ENCODE measurements at places on chromosomes 5 and 9. TPM values are rescaled to one million over a fixed set of nuclear protein-coding genes. Genes with fewer than 3 reads are reported as not detected.
A peak's percentile ranks its signal among the peaks of the same experiment; 100 is the strongest.

DNA sequence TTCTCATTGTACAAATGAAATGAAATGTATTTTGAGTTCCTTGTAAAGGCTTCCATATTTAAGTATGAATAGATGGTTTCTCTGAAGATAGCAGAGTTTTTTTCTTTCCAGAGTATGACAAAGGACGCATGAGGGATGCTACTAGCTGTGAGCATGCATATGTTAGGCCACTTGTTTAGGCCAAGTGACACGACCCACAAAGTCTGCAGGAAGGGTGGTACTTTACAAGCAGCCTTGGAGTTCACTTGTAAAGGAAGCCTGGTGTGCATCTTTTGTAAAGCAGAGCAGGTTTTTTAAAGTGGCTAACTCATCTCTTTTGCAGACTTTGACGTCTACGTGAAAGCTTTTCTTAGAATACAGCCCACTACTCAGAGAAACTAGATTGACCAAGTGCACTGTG lies 300.4 kb upstream of the RFX3 start:
- DNase-seq = no peak

DNA sequence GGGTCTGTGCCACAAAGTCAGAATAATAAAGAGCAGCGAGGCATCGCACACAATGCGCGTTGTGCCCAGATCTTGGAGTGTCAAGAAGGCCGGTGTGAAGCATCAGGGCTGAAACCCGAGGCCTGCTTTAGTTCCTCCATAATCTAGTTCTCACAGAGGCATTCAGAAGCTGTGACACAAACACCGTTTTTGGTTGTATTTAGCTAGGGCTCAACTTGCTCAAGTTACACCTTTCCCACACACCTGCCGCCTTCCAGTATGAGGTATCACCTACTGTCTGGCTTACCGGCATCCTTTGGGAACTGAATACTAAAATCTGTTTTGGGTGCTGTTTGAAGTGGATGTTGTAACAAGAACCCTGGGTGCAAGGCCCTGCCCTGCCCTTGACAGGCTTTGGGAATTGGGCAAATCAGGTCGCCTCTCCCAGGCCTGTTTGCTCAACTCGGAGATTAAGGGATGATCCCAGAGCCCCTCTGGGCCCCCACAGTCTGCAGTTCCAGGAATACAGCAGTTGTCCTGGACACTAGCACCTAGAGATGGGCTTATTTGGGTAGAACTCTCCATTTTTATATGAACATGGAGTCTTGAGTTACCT lies 27.0 kb downstream of the SLC25A25 start:
- DNase-seq = no peak

- DNase-seq = peak; percentile 65
These were observed at the start of gene VPS13A for GRCh38 chr9:77177143-77177893. VPS13A (plus strand) TSS chr9:77177534; CDS start chr9:77177705, 171 bp downstream.

DNA sequence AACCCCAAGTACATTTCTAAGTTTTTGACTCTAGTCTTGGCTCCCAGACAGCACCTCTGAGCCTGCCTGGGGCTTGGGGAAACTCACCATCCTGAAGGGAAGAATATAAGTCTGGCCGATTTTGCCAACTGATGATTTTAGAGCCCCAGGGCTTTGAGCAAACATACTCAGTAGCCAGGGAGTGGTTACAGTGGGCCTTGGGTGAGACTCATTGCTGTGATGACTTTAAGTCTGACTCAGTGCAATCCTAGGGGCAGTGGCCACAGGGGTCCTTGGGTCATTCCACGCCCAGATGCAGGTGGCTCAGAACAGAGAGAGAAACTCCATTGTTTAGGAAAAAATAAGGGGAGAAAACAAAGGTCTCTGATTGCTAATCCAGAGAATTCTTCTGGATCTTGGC lies 312.0 kb upstream of the EDIL3 start:
- DNase-seq = peak; percentile 37

The CCDC183 gene
- total RNA-seq = 0.89 TPM

DNA sequence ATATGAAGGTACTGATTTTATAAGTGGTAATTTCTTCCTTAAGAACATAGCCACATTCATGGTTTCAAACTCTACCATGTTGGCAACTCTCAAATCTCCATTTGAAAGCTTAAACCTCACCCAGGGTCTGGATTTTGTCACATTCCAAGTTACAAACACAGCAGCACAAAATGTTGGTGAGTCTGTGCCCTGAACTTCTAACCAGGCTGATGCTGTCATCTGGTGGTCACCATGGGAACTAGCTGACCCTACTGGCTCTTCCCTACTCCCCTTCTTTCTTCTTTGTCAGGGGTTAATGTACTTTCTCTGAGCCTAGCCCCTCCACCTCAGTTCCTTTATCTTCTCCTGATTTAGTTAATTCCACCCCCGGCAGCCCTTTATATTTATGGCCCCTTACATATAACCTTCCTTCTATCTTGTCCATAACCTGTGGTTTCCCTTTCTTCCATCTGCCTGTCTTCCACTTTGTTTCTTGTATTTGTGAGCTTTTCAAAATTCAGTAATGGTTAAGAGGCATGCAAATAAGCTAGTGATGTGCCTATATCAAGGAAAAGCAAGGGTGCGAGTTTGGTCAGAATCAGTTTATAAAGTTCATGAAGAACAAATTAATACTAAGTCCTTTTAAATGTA lies 35.9 kb downstream of the TGFBR1 start:
- DNase-seq = peak; percentile 19

The MSX2 gene
- 1.4 TPM for total RNA-seq

- no peak for DNase-seq
These were observed 91.6 kb downstream of the ZNF462 start for GRCh38 chr9:106954558-106954957.

DNA sequence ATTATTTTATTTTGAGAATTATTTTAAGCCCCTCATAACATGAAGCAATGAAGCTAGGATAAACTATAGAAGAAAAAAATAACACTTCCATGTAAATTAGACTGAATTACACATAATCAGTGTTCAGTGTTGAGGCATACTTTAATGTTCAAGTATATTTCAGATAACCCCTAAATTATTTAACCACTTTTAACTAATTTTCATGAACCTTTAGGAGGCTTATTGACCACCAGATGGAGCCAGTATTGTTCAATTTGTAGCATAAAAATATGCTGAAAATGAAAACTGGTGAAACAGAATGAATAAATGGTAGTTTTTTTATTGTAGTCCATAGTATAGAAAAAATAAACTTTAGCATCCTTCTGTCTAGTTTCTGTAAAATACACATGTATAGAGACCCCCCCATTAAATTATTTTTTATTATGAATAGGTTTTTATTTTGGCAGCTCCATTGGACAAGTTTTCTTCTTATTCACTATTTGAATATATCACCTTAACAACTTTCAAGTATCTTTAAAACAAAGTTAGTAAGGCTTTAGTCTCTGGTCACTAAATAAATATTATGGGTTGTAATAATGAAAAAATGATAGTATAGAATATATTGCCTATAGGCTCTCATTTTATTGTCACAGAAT lies 190.1 kb downstream of the CWC27 start:
- DNase-seq = no peak

DNA sequence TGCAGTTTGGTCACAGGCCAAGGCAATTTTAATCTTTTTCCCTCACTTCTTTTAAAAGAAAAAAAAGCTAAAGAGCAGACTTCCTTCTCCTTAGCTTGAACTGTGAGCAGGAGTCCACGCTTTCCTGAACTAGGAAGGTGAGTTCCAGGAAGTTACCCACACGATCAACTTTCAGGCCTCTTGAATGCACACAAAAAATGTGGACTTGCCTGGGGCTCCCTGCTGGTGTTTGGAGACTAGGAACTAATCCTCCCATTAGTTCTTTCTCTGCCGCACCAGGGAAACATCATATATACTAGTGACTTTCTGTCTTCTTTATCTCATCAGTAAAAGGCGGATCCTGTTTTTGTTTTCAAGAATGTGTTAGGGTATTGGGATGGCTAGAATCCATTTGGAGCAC lies 240.0 kb downstream of the GOLPH3 start:
- DNase-seq = no peak

Data from kidney epithelial cell (primary cell).